Epithelial cell of esophagus (primary cell): ENCODE measurements at places on chromosomes 4 and X.

GRCh38 chr4:165201806-165202205 lies 5.6 kb upstream of the KLHL2 start:
- no peak for DNase-seq

DNA sequence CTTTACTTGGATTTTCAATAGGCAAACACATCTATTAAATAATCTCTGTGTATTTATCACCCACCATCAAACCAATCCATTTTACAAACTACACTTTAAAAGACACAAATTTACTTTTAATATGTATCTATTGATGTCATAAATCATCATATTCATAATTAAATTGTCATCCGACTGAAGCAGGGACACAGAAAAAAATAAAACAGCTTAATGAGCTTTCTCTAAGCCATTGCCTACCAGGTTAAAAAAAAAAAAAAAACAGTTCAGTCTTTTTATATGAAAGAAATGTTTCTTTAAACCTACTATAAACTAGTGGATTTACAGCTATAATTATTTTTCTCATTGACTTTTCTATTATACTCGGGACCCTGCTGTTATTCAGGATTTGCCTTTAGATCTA lies 57.3 kb downstream of the PABPC4L start:
- no peak for DNase-seq

DNA sequence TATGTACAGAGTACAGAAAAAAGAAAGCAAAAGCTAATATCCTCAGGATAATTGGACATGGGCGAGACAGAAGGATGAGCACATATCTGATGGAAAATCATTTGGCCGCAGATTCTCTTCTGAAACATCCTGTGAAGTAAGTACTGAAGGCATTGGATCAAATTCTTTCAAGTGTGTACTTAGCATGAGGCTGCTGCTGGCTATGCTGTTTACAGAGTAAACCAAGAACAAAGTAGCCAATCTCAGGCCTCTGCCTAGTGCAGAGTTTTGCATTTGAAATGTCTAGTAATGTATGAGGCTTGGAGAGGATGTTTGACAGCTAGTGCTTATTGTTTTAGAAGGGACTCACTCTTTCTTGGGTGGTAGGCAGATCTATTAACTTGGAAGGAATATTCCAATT lies 128.5 kb downstream of the MAGEC2 start:
- DNase-seq, result no peak

DNA sequence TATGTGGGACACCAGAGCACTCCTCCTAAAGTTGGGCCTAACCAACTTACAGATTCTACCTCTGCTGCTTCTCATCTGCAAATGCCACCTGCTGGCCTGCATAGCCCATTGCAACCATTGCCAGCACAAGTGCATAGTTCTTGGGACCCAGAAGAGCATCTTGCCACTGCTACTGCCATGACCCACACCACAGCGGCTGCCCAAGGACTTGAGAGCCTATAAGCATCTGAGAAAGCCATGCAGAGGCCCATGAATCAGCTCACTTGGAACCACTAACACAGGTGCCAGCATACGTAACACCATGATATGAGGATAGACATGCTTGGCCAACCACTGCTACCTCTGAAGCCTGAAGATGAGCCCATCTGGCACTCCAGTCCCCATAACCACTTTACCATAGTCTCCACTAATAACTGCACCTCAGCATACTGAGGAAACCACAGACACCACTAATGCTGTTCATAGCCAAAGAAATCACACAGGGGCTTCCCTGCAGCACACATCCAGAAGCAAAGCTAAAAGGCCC lies 258.1 kb upstream of the AGTR2 start:
- DNase-seq, result no peak

GRCh38 chr4:40214038-40214437 lies 17.2 kb downstream of the RHOH start:
- DNase-seq, result no peak

GRCh38 chr4:4383085-4383484 lies 3.8 kb upstream of the NSG1 start:
- no peak for DNase-seq

DNA sequence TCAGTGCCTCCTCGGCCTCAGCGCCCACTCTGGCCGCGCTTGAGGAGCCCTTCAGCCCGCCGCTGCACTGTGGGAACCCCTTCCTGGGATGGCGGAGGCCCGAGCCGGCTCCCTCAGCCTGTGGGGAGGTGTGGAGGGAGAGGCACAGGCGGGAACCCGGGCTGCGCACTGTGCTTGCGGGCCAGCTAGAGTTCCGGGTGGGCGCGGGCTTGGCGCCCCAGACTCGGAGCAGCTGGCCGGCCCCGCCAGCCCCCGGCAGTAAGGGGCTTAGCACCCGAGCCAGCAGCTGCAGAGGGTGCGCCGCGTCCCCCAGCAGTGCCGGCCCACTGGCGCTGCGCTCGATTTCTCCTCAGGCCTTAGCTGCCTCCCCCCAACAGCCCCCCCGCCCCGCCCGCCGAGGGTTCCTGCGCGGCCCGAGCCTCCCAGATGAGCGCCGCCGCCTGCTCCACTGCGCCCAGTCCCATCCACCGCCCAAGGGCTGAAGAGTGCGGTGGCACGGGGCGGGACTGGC lies 1137.0 kb downstream of the PCDH18 start:
- no peak for DNase-seq

DNA sequence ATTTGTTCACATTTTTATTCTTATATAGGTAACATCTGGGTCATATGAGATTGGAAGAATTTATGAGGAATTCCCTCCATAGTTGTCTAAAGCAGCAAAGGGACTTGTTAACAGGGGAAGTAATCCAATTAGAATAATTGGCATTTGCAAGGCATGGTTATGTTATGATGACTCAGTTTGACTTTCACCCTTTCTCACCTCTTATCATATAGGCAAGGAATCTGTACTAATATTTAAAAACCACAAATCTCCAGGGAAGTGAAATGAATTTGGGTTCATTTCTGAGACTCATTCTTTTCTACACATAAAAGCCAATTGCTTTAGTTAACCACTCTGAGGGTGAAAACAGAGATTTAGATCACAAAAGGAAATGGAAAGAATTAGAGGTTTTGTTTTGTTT lies 281.5 kb upstream of the DKK2 start:
- DNase-seq, result no peak

DNA sequence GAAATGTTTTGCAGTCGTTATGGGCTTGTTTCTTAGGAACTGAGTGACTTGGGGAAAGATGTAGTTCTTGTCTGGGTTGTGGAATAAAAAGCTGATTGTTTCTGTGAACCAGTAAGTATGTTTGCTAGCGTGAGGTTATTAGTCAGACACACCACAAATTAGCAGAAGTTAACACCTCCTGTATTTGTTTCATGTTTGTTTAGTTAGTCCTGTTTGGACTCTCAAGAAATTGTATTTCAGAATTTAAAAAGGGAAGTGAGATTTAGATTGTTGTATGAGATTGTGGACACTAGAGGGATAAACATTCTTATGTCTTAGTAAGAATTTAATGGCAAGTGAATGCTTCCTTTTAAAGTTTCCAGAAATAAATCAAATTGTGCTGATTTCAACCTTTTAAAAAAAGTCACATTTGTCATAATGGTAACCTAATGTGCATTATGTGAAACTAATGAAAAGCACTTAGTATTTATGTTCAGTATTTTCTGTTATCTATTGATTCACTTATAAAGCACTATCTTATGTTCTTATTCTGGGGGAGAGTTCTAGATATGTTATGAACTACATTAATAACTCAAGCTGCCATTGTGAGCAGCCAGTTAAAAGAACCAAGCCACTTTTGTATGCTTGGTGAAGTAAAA lies 25.6 kb downstream of the ATP10D start:
- peak; percentile 23 for DNase-seq

GRCh38 chr4:95549246-95550114 lies 707 bp upstream of the UNC5C start:
- DNase-seq, result peak; percentile 35

- no peak for DNase-seq
Observed at GRCh38 chr4:84032372-84032771, 466.7 kb downstream of the NKX6-1 start.

- peak; percentile 21 for DNase-seq
Observed at GRCh38 chr4:34194585-34194984, 2049.7 kb downstream of the ARAP2 start.

GRCh38 chr4:140096483-140096861 lies 57.5 kb downstream of the MAML3 start:
- DNase-seq, result no peak
